ENCODE measurements at places on chromosomes 1 and 21.

- no peak for DNase-seq
Observed at GRCh38 chr1:25694167-25695007, 77.8 kb downstream of the MAN1C1 start.

DNA sequence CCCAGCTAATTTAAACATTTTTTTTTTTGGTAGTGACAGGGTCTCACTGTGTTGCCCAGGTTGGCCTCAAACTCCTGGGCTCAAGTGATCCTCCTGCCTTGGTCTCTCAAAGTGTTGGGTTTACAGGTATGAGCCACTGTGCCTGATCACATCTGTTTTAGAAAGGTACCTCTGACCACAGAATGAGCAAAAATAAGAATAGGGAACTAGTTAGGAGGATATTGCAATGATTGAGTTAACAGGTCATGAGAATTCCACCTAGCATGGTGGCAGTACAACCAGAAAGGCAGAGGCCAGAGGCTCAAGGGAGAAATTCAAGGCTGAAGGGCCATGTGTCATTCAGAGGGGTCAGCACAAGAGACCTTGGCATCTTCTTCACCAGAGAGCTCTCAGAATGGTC lies 49.6 kb downstream of the ELAPOR1 start:
- no peak for DNase-seq

- DNase-seq, result peak; percentile 32
Observed at GRCh38 chr1:180213401-180214170, 16.5 kb upstream of the LHX4 start.

DNA sequence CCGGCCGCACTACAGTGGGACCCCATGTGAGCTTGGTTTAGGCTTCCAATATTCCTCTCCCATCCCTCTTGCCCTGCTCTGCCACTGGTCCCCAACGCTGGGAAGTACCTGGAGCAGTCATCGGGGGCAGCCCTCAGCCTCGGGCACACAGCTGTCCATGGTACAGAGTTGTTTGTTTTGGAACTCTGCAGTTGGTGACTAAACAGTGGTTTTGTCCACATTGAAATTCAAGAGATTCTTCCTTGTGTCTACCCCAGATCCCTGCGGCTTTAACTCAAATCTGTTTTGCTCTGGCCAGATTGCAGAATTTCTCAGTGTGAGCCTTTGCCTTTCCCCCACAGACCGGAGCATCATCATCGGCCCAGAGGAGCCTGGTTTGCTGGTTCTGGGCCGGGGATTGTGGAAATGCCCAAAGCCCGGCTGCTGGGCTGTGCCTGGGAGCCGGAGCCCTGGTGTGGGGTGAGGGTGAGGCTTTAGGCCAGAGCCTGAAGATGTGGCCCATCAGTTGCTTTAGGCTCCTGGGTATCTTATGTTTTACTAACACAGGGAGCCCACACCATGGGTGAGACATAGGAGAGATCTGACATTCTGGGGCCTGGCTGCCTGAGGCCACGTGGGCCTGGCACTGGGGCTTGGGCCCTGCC lies 93.2 kb downstream of the ARHGEF10L start:
- no peak for DNase-seq

- DNase-seq, result no peak
Observed at GRCh38 chr21:41601573-41602368, 93.8 kb upstream of the TMPRSS2 start.

- no peak for DNase-seq
Observed at GRCh38 chr1:112618114-112618720, 724 bp downstream of the ST7L start.

GRCh38 chr1:93839753-93840152 lies 39.3 kb downstream of the DNTTIP2 start:
- no peak for DNase-seq

DNA sequence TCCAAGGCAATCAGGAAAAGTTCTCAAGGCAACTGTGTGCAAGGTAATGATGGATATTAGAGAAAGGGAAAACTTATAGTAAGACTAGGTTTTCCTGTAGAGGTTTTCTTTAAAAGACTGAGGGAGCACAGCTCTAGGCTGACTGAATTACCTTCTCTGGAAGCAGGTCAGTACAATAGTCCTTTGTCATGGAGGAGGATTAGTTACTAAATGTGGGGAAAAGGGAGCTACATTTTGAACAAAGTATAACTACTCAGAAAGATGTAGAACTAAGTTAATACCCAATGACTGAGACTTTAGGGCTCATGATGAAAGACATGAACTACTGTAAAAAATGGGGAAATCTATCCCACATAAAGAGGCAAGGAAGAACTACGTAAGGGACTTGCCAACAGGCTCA lies 148.6 kb upstream of the HP1BP3 start:
- no peak for DNase-seq

DNA sequence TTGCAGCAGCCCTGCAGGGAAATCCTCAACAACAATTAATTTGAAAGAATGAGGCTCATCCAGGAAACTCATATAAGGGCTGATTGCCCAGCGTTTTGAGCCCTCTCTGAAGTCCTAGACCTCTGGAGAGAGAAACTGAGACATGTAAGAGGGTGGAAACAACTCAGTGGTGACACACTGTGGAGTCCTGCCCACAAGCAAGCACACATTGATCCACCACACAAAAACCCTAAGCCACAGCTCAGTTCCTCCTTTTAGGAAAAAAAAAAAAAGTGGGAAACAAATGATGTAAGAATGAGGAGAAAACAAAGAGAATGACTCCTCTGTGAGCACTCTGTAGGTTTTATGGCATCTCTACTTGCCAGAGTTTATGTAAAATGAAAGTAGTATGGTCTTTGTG lies 22.9 kb upstream of the PLA2G5 start:
- DNase-seq, result no peak

DNA sequence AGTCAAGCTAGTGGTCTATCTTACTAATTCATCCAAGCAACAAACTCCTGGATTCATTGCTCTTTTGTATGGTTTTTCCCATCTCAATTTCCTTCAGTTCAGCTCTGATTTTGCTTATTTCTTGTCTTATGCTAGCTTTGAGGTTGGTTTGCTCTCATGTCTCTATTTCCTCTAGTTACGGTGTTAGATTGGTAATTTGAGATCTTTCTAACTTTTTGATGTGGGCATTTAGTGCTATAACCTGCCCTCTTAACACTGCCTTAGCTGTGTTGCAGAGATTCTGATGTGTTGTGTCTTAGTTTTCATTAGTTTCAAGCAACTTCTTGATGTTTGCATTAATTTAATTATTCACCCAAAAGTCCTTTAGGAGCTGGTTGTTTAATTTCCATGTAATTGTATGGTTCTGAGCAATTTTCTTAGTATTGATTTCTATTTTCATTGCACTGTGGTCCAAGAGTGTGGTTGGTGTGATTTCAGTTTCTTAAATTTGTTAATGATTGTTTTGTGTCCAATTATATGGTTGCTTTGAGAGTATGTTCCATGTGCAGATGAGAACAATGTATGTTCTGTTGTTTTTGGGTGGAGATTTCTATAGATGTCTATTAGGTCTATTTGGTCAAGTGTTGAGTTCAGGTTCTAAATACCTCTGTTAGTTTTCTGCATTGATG lies 154.6 kb downstream of the PLPPR5 start:
- DNase-seq, result no peak

DNA sequence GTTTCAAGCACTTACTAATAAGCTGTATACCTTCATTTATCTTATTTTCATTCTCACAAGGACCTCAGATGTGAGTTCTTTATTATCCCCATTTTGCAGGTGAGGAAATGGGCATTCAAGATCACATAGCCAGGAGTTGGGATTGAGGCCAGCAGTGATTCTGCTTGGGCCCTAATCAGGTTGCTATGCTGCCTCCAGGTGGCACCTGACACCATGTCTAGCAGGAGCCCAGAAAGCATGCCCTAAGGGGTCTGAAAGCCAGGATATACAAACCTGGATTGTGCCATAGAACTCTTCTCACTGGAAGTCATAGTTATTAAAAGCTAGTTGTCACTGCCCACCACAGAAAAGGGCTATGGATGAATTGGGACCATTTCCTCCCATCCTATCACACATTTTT lies 61.1 kb downstream of the FYB2 start:
- DNase-seq, result no peak

GRCh38 chr21:33855190-33855589 lies 60.4 kb downstream of the ATP5PO start:
- DNase-seq, result no peak

DNA sequence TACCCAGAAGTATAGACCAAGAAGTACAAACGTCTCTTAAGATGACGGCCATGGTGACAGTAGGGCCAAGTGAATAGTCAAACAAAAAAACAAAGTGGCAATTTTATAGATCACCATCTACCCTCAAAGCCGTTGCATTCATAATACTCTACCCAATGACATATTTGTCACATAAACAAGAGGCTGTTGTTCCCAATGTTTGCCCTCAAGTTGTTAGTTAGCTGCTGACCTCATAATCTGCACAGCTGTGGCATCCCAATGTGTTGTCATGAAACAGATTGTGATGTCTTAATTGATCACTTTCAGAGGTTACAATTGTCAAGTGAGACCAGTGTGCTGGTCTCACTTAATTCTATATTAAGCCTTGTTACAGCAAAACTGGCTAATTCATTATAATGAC lies 333.8 kb downstream of the ST6GALNAC3 start:
- DNase-seq, result no peak
